Activated T-cell treated with anti-CD3 and anti-CD28 coated beads, Interleukin-2, amount 50 U/mL, for 48 hours (primary cell): ENCODE measurements at places on chromosomes 7 and 10.

GRCh38 chr7:127819975-127820731 is 168.2 kb downstream of the SND1 start:
- no peak for DNase-seq

- DNase-seq = no peak
Measured at GRCh38 chr10:117734731-117735405, 192.3 kb downstream of the EMX2 start.

DNA sequence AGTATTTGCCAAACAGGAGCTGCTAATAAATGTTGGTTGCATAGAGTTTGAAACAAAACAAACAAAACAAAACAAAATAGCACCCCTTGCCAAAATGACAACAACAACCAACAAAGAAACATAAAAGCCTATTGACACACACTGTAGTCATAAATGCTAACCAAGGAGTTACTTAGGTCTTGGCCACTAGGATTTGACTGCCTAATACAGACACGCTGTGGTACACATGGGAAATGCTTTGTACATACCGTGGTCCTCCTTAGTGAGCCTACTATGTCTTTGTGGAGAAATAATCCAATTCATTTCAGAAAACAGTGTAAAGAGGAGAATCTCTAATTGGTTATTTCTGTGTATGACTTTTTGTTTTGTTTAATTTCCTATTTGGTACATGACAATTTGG is 53.2 kb upstream of the MTPN start:
- no peak for DNase-seq

- no peak for DNase-seq
Measured at GRCh38 chr10:21263263-21263803, 262.1 kb downstream of the SKIDA1 start.

- DNase-seq = no peak
Measured at GRCh38 chr7:30613366-30614325, 19.0 kb downstream of the GARS1 start.
